Activated CD8-positive, alpha-beta memory T cell treated with anti-CD3 and anti-CD28 coated beads for 4 hours (primary cell): ENCODE measurements at places on chromosomes 7 and 10.

DNA sequence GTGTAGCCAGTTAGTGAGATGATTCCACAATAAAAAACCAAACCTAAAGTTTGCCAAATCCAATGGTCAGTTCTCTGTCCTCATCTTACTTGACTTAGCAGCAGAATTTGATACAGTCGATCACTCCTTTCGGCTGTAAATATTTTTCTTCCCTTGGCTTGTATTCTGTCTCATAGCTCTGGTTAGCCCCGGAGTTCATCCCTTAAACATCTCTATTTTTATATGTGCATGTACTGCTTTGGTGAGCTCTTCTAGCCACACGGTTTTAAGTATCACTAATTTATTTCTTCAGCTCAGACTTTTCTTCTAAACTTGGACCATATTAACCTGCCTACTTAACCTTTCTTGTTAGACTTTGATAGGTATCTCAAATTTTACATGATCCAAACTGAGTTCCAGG lies 17.8 kb upstream of the ASB15 start:
- no peak for DNase-seq

DNA sequence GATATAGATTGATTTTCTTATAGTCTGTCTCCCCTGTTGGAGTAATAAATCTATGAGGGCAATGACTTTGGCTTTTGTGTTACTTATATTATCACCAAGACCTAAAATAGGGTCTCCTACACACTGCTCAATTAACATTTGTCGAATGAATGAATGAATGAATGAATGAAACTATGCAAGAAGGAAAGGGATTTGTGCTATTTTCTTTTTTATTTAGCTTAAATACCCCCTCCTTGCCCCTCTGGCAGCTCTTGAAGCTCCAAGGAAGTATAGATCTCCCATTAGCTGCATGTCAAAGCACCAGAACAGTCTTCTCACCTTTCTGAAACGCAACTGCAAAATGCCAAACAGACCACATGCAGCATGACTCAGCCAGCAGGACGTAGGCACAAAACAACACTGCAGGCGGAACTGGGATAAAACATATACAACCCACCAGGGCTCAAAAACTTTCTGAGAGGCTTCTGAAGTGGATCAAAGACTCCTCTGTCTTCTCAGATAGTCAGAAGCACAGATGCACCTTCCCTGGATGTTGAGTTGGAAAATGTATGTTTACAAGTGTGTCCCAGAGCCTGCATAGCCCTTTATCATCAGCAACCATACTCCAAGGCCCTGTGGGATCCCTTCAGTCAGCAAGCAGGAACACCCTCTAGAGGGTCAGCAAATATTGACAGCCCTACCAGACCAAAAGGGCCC lies 187.8 kb downstream of the NPSR1 start:
- no peak for DNase-seq

DNA sequence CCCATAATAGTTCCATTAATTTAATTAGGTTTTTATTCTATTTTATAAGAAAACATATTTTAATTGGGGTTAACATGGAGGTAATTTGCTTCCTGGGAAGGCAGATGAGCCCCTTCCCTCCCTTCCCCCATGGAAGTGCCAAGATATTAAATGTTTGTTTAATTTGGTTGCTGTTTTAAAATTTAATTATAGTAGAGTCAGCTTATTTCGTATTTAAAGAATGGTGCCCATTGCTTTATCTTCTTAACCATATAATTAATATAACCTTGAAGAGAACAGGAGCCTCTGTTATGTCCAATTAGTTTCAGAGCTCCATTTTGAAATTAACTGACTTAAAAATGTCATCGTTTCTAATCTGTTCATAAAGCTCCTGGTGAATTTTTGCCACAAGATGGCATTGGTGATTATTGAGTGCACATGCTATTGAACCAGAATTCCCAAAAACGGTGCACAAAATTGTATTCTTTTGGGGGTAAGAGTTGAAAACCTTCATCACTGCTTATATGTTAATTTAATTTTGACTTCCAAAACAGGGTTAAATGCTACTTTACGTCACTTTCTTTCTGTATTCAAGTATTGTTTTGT lies 26.0 kb downstream of the KLHDC10 start:
- DNase-seq: no peak

DNA sequence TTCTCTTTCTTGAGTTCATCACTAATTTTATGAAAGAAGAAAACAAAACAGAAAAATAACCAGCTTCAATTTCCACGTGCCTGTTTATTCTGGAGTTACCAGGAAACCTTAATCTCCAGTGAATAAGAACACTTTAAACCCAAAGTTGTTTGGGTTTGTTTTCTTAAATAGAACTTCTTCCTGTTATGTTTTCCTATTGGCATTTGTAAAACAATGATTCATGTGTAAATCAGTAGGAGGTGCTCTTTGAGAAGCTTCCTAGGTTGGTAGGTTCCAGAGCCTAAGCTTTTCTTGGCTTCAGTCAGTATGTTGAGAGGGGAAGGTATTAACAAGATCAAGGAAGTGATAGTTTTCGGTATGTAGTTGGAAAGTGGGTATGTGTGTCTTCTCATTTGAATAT lies 119.0 kb downstream of the BICC1 start:
- DNase-seq: no peak

GRCh38 chr7:27199849-27200760 lies at the start of gene HOXA13:
HOXA13 (minus strand) TSS chr7:27200091; CDS start chr7:27200077, 14 bp downstream.
- DNase-seq: no peak

DNA sequence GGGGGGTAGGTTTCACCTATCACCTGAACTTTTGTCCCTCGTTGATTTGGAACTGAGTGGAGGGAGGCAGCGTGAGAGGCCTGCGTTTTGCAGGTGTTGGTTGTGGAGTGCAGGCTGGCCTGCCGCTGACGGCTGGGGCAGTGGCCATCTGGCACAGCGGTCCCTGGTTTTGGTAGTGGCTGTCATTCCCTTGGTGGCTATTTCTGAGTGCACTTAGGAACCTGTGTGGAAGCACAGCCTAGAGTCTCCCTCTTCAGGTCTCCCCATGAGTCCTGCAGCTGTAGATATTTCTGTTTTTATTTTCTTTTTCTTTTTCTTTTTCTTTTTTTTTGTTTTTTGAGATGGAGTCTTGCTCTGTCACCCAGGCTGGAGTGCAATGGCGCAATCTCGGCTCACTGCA lies 129.2 kb downstream of the CUL2 start:
- DNase-seq: no peak

DNA sequence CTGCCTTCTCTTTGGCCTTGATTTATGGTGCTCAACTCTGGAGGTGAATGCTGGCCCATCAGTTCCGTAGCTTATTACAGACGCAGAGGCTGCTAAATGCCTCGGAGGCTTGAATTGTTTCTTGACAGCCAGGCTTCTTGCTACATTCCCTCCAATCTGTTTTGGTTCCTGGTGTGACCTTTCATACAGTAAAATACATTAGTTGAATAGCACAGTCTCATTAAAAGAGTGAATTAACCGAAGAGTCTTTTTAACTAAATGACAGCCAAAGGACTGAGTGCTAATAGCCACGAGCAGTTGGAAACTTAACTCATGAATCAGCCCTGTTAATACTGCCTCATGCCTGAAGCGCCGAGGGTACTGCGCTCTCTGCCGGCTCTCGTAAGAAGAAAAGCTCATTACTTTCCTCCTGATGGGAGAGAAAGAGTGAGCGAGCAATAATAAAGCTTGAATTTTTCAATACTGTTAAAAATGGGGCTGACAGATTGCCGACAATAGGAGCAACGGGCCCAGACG lies 236.4 kb upstream of the GPR26 start:
- no peak for DNase-seq

DNA sequence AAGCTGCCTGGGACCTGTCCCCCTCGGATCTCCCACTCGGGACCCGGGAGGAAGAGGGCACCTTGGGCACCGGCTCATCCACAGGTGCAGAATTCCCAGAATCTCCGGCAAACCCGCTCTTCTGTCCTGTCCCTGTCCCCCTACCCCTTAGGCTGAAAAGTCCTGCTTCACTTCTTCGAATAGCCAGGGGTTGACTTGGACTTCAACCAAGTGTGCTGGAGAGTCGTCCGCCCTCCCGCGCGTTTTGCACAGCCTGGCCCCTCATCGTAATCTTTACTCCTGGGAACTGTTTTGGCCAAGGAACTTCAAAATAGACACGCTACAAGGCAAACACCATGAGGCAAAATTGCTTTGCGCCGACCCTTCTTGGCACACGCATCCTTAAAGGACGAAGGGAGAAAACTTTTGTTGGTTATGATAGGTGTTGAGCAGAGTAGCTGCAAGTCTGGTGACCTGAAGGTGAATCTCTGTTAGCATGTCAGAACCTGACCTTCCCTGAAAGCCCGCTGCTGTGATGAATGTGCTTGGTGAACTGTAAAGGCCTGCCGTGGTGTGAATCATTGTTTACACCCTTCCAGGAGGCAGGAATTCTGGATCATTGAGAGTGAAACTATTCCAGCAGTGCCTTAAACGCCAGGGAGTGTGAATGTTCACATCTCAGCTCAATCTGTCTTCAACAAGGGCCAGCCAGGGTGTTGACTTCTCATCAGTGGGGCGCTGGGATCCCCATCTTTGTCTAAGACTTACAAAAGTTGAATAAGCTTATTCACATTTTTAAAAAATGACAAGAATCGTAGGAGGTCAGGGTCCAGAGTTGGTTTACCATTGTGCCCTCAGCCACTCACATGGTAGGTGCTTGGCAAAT lies 589 bp upstream of the RAPGEF5 start:
- no peak for DNase-seq
